ENCODE measurements at places on chromosomes 2 and 18.

DNA sequence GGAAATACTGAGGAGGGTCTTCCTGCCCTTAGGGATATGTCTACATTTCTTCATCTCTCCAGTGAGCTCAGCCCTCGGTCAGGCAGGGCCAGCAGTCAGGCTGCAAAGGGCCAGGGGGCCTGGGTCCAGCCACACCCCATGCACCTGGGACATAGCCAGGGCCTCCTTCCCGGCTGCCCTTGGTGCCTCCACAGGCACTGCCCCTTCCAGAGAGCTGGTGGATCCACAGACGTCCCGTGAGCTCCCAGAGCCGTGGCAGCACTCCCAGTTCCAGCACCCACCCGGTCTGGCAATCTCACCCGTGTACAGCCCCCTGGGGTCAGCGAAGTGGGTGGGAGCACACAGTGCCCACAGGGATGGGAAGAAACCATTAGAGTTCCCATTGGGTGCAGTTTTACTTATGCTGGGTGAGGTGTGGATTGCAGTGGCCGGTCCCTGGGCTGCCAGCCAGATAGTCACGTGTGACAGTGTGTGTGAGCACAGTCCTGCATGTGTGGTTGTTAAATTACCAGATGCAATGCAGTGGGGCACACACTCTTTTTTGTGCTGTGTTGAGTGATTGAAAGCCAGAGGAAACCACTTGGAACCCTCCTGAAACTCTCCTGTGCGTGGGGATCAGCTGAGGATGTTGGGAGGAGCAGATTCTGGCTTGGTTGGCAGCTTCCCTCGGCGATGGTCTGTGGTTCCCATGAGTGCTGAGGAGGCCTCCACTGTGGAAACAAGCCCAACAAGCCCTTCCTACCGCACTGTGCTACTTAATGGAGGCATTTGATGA lies 131.0 kb downstream of the SNTG2 start:
- no peak for DNase-seq

GRCh38 chr18:5420906-5421305 lies 122.9 kb downstream of the EPB41L3 start:
- DNase-seq, result no peak

DNA sequence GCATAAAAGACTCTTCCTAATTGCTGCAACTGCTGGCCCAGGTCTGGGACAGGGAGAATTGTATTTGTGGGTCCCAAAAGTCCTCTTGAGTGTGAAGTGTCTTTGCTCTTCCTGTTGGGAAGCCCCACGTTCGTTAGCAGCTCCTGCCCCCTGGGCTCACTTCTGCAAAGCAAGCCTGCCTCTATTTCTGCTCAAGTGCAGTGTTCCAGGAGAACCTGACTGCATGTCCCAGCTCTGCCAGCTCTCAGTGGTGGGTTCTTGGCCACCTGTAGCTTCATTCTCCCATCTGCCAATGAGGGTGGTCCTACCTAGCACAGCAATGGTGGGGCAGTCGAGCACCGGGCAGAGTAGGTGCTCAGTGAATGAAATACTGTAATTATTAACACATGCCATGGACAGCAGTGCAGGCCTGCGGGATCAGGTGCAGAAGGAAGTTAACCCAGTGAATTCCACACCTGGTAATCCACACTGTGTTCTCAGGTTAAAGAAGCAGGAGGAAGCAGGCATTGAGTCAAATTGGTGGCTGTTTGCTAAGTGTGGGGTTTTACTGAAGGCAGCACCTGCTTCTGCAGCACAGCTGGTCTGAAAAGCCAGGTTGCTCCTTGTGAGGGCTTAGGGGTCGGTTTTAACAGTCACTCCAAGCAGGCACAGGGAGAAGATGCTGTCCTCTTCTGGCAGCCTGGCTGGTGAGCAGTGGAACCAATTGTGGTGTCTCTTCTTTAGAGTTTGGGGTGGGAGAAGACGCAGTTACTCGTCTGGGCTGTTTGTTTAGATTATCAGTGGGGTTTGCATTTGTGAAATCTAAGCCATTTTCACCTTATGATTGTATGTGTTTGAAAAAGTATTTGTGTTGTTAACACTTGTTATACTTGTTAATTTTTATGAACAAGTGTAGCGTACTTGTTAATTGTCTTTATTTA lies 54.3 kb downstream of the DGKD start:
- DNase-seq, result no peak

- no peak for DNase-seq
These were observed 25.7 kb upstream of the RNF103 start for GRCh38 chr2:86649119-86649947.

DNA sequence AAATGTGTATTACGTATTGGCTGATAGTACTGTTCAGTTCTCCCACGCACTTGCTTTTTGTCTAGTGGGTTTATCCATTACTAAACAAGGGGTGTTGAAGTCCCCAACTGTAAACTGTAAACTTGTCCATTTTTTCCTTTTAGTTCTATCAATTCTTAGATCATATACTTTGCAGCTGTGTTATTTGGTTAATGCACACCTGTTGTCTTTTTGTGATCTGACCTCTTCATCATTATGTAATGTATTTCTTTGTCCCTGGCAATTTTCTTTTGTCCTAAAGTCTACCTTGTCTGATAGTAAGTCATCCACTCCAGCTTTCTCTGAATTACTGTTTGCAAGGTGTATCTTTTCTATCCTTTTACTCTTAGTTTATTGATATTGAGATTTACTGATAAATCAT lies 21.9 kb downstream of the MCEE start:
- no peak for DNase-seq

GRCh38 chr2:211512806-211513205 lies 956.4 kb downstream of the CPS1 start:
- DNase-seq, result peak; percentile 21

DNA sequence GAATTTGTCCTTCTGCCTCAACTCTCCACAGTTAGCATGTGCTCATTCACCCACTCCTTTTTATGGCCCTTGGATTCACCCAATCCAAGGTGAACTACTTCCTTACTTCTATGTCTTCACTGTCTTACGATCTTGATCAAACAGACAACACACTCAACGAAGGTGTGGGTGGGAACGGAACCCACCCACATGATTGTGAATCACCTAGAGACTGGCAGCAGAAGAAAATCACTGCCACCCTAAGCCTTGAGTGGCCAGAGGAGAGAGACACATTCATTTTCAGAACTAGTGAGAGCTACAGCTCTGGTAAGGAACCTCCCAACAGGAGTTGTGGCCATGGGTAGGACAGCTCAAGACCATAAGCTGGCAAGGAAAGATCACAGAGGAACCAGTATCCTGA lies 194.3 kb downstream of the PLCL1 start:
- no peak for DNase-seq

DNA sequence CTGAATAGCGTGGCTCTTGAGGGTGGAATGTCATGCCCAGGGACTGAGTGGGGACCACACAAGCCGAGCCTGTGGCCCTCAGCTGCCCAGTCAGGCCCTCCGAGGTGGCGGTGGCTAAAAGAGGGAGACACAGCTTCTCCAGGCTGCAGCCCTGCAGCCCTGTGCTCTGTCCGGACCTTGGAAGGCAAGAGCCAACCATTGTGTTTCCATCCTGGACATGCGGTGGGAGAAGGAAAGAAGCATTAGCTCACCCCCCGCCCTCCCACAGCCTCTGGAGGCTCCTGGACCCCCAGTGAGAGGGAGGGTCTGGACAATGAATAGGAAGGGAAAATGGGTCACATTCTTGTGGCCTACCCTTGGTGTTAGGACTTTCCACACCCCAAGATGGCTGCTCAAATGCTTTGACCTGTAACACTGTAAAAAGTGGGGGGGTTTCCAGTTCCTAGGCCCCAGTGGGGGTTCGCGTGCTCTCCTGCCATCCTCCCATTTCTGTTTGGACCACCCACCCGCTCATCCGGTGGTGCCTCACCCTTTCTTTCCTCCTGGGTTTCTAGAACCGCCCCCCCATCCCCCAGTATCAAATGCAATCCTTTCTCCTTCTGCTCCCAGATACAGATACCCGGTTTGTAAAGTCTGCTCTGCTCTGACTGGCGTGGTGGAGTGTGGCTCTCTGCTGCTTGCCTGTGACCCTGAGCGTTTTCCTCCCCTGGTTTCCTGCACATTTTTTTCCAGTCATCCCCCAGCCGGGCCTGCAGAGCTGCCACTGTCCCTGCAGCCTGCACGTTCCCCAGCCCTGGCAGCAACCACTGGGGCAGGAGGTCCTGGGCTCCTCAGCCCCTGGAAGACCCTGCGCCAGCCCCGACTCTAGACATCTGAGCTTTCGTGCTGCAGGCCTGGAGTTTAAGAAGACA lies 36.3 kb upstream of the SMAD7 start:
- no peak for DNase-seq

DNA sequence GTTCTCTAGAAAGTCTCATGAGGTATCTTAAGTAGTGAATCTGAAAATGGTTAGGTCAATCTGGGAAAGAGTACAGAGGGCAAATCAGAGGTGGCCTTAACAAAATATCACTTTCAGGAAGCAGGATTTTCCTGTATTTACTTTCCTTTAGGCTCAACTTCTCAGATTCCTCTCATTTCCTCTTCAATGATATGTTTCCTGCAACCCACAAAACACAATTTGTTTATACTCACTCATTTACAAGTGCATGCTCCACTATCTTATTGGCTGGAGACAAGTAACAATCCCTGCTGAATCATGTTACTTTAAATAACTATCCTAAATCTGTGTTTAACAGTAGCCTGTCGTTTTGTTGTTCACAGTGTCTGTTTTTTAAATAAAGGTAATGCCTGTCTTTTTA lies 228.1 kb downstream of the DSC3 start:
- no peak for DNase-seq

GRCh38 chr2:144705328-144706245 lies 185.7 kb upstream of the ZEB2 start:
- no peak for DNase-seq

DNA sequence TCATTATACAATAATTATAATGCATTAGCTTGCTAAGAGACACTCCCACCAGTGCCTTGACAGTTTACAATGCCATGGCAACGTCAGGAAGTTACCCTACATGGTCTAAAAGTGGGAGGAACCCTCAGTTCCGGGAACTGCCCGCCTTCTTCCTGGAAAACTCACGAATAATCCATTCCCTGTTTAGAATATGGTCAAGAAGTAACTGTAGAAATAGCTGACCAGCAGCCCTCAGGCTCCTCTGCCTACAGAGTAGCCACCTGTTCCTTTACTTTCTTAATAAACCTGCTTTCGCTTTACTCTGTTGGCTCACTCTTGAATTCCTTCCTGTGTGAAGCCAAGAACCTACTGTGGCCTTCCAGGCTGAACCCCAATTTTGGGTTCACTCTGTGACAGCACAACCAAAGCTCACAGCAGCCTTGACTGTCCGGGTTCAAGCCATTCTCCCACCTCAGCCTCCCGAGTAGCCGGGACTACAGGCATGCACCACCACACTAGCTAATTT lies 20.0 kb upstream of the PTPN2 start:
- DNase-seq, result no peak

- DNase-seq, result no peak
These were observed 214.5 kb downstream of the DSEL start for GRCh38 chr18:67302043-67302442.

- DNase-seq, result no peak
These were observed 31.3 kb upstream of the AFTPH start for GRCh38 chr2:64492821-64493220.

DNA sequence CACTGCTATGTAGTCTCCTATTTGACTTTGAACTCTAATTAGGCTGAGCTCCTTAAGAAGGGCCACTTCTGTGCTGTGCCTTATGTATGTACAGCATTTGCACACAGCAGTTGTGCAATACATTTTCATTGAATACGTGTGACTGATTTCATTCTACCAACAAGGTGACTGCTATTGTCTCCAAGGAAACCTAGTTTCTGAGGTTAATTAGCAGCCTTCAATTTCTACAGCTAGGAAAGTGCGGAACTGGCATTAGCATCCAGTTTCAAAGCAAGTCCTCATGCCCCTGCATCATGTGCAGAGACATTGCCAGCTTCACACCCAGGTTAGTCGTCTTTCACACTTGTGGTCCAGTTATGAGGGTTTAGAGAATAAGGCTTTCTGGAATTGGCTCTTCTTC lies 58.6 kb downstream of the NCK2 start:
- no peak for DNase-seq

DNA sequence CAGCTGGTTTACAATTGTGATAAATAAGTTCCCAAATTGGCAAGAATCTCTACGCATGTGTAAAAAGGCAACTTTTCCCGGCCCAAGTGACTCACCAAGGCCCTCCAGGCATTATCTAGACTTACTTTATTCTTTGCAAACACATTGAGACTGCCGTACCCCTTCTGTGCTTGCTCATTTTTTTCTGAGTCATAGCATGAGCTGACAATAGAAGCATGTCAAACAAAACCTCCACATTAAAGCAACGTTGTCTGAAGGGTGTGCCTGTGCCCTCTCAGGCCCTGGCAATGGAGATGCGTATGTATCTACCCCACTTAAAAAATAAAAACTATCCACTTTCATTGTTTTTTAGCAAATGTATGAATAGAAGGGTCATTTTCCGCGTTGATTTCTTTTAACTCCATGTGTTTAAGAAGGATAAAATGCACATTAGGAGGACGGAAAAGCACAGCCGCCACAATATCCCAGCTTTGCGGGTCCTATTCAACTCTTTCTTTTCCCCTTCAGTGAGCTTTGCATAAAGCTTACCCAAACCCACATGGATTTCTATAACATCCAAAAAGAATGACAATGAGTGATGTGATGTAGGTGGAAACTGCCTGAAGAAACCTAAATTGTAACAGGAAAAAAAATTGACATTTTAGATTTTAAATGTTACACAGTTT lies 298.2 kb downstream of the CDCA7 start:
- DNase-seq, result no peak

- no peak for DNase-seq
These were observed 66.4 kb downstream of the VIT start for GRCh38 chr2:36762764-36763490.

- no peak for DNase-seq
These were observed 275.7 kb downstream of the MYCN start for GRCh38 chr2:16215902-16216557.

GRCh38 chr18:78818961-78819360 lies 160.7 kb upstream of the SALL3 start:
- DNase-seq, result no peak

- no peak for DNase-seq
These were observed 71.5 kb downstream of the OSBPL6 start for GRCh38 chr2:178265851-178266250.

DNA sequence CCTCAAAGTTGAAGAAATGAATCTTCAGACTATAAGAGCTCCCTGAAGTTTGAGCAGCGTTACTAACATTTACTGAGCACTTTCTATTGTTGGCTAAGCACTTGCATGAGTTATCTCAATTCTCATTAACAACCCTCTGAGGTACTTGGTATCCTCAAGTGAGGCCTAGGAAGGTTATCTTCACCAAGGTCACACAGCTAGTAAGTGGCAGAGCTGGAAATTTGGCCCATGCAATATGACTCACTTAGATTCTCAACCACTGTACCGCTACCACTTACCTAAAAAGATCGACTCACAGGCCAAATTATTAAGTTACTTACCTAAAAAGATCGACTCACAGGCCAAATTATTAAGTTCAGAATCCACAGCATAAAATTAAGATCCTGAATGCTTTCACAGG lies 8.7 kb upstream of the METAP1D start:
- no peak for DNase-seq

GRCh38 chr2:222805591-222806304 lies 55.1 kb upstream of the ACSL3 start:
- DNase-seq, result no peak

DNA sequence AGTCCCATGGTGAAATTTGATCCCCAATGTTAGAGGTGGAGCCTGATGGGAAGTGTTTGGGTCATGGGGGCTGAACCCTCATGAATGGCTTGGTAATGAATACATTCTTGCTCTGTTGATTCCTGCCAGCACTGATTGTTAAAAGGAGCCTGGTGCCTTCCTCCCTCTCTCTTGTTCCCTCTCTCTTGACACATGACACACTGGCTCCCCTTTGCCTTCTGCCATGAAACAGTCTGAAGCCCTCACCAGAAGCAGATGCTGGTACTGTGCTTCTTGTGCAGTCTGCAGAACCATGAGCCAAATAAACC lies 30.6 kb upstream of the EPC2 start:
- no peak for DNase-seq

- DNase-seq, result no peak
These were observed 1267.8 kb downstream of the SUCLG1 start for GRCh38 chr2:83191316-83191715.
